ENCODE measurements at places on chromosomes 5 and 9. TPM values are rescaled to one million over a fixed set of nuclear protein-coding genes. Genes with fewer than 3 reads are reported as not detected.

TLE4 gene
- 54.1 TPM for total RNA-seq

TAF11L9 gene
- not detected for total RNA-seq

RAB24 gene
- total RNA-seq: 26.9 TPM

PAEP gene
- total RNA-seq: not detected

Data from progenitor cell of endocrine pancreas (in vitro differentiated cells).